Amygdala (tissue), 56 donors: ENCODE measurements at places on chromosomes 3 and 15.

- no peak for DNase-seq
Measured at GRCh38 chr3:45612918-45613602, 18.5 kb downstream of the LIMD1 start.

DNA sequence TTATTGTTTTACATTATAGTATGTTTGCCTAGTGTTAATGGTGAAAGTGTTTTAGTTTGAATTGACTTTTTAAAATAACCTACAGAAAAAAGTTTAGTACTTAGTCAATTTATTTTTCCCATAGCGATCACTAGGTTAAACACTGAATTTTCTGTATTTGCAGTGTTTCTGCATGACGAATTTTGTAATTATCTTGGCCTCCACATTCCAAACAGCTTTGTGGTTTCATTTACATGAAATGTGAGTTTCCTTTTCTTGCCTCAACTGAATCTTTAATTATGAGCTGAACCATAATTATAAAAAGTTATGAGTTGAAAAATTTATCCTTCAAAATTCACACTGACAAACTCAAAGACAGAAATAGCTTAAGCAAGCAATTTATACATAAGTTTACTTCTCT lies 235.5 kb downstream of the CTNNB1 start:
- no peak for DNase-seq

DNA sequence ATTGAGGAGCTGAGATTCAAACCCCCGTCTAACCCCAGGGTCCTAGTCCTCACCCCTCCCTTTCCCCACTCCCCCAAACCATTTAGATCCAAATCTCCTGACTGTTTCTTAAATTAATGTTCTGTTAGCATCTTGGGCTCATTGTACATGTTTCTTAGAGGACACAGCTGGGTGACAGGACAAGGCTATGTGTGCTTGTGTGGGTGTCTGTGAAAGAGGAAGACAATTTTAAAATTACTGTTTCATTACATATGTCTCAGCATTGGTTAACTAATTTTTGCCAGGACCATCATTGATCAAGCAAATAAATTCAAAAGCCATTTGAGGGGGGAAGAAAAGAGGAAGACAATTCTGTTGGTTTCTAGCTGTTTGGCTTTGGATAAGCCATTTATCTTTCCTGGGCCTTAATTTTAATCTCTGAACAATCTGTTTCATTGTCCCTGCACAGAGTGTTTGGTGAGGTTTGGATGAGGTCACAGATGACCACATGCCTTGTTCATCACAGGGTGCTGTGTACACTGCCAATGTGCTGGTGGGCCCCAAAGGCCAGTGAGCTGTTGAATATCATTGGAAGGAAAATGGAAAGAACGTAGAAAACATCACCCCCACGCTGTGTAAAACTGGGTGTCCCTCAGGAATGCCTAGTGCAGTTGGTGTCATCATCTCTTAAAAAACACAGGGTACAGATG lies 51.9 kb downstream of the RPLP1 start:
- DNase-seq, result no peak

DNA sequence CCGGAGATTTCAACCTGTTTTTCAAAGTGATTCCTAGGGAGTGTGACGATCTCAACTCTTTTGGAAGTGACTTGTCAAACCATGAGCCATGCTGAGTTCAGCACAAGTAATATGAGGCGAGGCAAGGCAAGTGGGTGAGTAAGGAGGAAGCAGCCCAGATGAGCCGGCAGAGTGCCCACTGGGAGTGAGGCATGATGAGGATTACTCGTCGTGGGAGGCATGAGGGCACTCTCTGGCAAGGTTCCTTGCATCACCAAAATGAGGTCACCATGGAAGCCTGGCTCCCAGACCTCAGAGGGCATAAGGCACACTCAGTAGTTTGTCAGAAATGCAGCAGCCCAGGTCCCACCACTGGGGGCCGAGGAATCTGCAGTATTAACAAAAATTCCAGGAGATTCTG lies 636.1 kb downstream of the MAGI1 start:
- no peak for DNase-seq

GRCh38 chr3:58560771-58561311 lies 16.4 kb downstream of the FAM107A start:
- DNase-seq, result no peak

DNA sequence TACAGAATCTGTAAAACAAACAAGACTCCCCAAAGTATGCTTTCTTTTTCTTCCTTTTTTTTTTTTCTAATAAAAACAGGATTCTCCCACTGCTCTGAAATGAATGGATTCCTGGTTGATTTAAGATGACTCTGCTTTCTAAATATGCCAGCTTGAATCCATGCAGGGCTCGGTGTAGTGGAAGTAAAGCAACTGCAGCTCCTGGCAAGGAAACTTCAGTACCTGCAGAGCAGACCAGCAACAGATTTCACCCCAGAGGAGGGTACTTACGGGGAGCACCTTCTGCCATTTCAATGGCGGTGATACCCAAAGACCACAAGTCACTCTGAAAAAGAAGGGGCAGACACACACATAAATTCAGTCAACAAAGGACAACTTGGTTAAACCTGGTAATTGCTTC lies 150.5 kb upstream of the SLC2A2 start:
- no peak for DNase-seq

GRCh38 chr15:72227720-72228119 lies 3.3 kb downstream of the PKM start:
- no peak for DNase-seq

DNA sequence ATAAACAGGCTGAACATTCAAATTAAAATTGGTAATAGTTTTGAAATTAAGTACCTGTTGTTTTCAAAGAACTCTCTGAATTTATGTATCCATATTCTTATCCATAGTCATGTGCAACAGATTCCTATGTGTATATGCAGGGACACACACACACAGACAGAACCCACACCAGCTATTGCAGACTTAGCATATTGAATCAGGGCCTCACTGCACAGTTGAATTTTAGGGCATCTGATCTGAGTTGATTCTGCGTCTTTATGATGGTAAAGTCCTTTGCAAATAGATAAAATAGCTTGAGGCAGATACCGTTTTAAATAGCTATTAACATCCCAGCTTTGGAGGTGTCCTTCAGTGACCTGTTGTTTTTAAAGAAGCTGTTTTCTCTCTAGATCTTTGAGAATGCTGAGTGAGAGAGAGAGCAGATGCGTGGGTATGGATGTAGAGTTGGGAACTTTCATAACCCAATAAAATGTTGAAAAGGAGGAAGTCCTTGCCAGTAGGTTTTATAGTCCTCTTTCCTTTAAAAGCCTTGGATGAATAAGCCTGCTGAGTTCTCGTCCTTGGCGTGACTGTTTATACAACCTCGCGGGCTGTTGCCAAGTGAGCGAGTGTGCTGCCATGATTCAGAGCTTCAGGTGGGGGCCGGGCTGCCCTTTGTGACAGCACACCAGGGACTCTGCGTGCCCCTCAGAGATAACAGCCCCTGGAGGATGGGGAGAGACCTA lies 18.3 kb downstream of the MYZAP start:
- DNase-seq, result no peak

DNA sequence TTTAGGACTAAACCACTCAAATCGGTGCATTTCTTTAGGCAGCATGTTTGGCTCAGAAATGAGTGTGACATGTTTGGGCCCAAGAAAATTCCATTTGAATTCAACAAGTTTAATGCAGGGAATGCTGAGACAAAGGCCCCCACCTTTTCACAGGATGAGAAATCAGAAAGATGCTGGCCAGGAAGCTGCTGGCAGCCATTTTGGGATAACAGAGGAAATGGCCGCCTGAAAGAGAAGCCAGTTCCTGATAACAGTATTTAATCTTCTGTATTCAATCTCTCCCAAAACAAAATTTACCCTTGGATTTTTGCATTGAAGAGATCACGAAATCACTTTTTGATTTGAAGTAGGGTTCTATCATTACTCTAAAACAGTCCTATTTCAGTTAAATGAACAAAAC lies 350.9 kb downstream of the SLC9A9 start:
- no peak for DNase-seq

- no peak for DNase-seq
Measured at GRCh38 chr15:93428807-93429351, 339.9 kb upstream of the RGMA start.

DNA sequence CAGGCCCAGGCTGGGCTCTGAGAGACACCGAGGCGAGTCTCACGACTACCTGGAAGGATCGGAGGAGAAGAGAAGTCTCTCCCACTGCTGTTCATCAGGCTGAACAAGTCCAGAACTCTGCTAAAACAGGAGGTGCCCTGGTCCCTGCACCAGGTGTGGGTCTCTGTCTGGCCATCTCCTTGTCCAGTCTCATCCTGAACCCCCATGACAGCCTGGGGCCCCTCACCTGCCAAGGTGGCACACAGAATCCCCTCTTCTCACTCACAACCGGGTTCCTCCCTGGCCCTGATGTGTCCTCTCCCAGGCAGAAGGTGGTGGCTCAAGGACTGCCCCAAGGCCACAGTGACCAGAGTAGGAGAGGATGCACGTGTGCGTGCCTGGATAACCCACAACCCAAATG lies 34.1 kb downstream of the WNT7A start:
- DNase-seq, result no peak

- DNase-seq, result no peak
Measured at GRCh38 chr3:9912294-9912935, 4.5 kb upstream of the IL17RC start.

DNA sequence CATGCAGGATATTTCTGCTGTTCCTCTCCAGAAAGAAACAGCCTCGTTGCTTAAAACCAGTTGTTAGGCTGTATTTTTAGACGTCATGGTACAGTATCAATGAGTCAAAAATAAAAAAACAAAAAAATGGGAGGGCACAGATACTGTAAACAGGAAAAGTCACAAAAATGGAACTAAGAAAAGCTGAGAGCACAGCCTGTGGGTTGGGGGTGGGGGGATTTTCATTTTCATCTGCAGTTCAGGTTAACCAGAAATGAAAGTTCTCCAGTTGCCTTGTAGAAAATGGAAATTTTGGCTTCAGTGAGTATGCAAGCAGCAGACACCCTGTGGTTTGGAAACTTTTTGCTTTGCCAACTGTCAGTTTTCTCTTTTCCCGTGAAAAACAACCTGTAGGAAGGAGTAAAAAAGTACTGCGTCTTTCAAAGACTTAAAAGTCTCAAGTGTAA lies 59.0 kb downstream of the FRMD4B start:
- no peak for DNase-seq

DNA sequence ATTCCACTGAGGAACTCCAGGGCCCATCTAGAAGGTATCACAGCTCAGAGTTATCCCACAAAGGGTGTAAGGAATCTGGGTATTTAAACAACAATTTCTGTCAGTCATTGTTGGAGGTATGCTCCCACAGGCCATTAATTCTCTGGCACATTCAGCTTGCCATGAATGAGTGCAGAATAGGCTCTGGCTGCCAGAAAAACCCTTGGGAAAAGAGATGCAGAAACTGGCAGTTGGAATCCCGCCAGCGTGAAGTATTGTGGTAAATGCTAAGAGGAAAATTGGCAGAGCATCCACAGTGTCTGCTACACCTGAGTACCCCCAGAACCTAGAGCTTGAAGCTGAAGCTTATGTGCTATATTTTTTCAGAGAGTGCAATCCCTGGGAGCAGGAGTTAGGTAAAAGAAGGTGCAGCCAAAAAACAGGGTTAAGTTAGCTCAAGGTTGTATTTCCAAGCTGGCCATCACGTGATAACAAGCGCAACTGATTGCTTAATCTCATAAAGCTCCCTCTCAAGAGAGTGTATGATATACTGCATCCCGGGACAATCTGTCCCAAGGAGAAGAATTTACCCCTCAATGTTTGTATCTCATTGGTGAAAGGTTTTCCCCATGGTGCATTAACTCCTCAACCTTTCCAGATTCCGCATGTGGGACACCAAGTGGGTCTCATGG lies 94.2 kb upstream of the ACP3 start:
- no peak for DNase-seq

- DNase-seq, result no peak
Measured at GRCh38 chr3:62662677-62663076, 212.5 kb downstream of the CADPS start.

DNA sequence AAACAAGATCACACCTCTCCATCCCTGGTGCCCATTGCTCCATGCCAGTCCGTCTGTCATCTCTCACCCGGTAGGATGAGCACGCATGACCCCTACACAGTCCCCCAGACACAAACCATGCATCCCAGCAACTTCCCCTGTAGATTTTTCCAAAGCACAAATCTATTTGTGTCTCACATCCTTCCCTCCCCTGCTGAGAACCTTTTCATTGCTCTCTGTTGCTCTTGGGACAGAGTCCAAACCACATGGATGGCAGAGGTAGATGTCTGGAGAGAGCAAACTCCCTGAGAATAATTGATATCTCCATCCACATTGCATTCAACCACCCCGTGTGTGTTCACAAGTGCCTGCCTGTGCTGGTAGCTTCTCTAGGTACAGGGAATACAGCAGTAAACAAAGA lies 29.9 kb upstream of the LRTM1 start:
- DNase-seq, result no peak

GRCh38 chr3:129087138-129087702 lies 26.6 kb downstream of the GP9 start:
- DNase-seq, result no peak

- DNase-seq, result no peak
Measured at GRCh38 chr15:56349554-56349953, 15.7 kb upstream of the TEX9 start.

GRCh38 chr3:43792904-43793303 lies 102.2 kb downstream of the ABHD5 start:
- DNase-seq, result no peak

DNA sequence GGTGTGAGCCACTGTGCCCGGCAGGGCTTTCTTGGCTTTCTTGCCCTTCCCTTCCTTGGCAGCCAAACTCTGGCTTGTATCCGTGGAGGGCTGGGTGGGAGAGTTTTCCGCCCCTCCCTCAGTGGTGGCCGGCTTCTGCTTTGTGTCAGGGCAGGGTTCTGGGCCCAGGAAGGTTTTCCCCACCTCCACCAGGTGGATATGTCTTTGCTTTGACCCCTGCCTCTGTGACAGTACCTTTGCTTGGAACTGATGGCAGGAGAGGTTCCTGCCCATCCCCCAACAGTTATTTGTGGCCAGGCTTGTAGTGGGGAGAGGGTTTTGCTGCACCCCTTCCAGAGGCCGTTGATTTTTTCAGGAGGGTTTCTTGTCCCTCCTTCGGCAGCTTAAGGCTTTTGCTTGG lies 24.3 kb downstream of the CSPG5 start:
- no peak for DNase-seq

DNA sequence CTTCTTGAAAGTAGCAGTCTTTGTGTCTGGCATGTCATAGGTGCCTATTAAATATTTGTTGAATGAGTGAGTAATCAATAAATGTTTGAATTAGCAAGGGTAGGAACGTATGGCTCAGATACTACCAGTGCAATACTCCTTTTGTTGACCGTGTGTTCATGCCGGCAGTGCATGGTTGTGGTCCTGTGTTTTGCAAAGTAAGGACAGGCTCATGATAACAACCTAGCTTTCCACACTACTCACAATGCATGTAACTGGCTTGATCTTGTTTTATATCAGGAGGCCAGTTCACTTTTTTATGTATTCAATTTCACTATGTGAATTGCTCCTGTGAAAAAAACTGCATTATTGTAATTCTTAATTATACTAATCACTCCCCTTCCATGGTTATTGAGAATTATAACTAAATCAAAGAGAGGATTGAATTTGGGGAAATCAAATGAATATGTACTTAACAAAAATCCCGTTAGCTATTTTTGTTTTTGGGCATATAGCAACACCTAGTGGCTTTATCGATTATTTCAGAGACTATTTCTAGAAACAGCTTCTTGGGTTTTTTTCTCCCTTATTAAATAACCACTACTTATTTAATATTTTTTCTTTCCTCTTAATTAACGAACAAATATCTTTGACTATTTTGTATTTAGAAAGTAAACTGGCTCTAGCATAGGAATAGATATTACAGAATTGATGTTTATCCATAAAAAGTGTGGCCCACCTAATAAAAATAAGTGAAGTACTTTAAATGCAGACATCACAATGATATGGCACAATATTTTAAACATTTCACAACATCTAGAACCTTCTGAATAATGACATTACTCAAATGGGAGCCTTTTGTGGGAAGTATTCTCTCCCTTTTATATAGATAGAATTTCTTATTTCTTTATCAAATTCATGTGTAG lies 218.5 kb downstream of the BBX start:
- DNase-seq, result no peak
